ENCODE measurements at places on chromosomes 7 and 10.

GRCh38 chr10:33803248-33803647 lies 468.8 kb upstream of the NRP1 start:
- DNase-seq, result no peak

DNA sequence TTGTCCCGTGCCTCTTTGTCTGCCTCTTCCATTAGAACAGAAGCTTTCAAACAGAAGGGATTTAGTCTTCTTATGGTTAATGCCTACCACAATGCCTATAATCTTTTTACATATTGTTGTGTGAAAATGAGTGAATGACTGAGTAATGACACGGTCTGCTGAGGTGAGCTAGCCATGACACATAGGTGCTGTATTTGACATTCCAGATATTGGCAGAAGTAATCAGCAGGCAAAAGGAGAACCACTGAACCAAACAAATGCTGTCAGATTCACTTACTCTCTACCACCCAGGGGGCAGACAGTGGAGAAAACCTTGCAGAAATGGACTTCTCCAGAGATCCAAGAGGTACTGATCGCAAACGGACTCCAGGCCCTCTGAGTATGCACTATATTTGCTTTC lies 377.2 kb upstream of the VWC2 start:
- no peak for DNase-seq

DNA sequence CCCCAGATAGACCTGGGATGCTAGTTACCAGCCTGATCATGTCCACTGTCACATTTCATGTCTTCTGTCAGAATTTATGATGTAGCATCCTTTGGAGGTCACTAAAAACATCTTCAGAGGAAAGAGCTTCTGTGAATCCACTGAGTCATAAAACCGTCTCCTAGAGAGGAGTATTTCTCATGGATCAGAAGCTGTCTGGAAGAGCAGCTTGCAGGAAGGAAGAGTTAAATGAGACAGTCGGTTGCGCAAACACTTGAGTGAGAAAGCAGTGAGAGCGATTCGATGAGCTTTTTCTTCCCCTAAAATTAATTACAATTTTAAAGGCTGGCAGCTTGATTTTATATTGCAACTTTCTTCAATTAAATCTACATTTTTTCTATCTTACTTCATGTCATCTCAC lies 47.2 kb upstream of the WDR11 start:
- DNase-seq, result no peak

DNA sequence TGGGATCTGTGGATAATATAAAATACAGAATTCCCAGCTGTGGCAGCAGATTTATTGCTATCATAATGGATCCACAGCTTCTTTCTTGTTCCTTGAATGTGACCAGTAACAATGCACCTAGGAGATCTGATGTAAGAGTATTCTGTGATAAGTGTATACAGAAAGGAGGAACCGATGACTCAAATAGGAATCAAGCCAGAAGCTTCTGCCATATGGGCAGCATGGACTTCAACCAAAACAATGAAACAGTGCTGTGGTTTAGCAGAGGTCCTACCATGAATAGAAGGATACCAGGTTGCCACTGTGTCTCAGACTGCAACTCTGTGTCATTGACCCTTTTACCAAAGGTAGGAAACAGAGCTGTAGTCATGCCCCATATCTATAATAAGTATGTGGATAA lies 81.8 kb downstream of the PTPRZ1 start:
- DNase-seq, result no peak

DNA sequence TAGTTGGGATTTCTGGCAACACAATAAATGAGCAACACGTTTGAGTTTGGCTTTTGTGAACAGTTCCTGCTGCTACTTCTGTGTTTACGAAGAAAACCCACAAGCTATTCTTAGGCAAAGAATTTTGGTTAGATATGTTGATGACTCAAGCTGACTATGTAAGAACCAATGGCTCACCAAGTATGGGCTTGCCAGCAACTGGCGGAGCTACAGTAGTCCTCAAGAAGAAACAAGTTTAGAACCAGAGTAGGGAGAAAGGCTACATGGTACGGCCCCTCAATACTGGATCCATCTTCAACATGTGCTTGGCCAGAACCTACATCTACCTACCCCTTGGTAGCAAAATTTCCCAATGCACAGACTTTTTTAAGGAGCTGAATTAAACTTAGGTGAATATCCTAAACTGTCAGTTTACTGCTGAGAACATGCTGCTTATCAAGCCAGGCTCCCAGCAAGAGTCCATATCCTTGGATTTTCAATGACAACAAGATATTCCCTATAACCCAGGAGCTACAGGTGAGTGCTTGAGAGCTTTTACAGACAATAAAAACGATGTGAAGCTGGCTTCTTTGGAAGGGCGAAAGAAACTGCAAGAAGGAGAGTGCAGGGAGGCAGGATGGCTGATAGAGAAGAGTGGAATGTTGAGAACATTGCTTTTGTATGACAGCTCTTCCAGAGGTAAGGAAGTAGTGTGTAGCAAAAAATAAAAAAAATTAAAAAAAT lies 74.3 kb upstream of the ASAH2 start:
- no peak for DNase-seq

- DNase-seq, result no peak
These were observed 29.0 kb downstream of the CUL1 start for GRCh38 chr7:148727501-148728278.

DNA sequence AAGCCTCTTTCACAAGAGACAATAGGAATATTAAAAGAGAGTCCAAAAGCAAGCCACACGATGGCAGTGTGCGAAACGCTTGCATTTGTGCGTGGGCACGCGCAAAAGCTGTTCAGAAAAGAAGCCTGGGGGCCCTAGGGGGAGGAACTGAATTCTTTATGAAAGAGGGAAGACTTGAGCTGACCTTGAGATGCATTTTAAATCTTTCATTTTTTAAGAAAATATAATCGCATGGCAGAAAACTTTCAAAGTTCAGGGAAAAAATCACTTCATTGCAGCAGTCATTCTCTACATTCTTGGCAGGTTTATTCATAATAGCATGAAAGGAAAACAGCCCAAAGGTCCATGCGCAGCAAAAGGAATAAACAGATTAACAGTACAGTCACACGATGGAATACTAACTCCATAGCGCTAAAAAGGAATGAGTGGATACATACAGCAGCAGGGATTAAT lies 206.5 kb upstream of the PRKCQ start:
- DNase-seq, result peak; percentile 34

- no peak for DNase-seq
These were observed 251.4 kb upstream of the ZMIZ1 start for GRCh38 chr10:78817361-78817760.
